Stimulated activated CD8-positive, alpha-beta memory T cell treated with anti-CD3 and anti-CD28 coated beads, Interleukin-4, amount 100 ng/mL, for 1 hour (primary cell): ENCODE measurements at places on chromosomes 1 and 21.
A peak's percentile ranks its signal among the peaks of the same experiment; 100 is the strongest.

- no peak for DNase-seq
Observed at GRCh38 chr1:164767752-164768402, 208.9 kb downstream of the PBX1 start.

DNA sequence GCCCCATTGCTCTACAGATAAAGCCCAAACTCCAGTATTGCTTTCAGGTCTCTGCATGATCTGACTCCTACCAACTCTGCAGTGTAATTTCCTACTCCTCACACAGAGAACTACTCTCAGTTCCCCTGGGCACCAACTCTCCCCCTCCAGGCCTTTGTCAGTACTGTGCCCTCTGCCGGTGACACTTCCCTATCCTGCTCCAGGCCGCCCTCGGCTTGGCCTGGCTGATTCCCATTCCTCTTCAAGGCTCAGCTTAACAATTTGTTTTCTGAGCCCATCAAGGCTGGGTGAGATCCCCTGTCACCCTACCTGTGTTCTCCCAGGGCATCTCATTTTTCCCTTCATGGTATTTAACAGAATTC is 2.6 kb downstream of the SLAMF8 start:
- DNase-seq = no peak

DNA sequence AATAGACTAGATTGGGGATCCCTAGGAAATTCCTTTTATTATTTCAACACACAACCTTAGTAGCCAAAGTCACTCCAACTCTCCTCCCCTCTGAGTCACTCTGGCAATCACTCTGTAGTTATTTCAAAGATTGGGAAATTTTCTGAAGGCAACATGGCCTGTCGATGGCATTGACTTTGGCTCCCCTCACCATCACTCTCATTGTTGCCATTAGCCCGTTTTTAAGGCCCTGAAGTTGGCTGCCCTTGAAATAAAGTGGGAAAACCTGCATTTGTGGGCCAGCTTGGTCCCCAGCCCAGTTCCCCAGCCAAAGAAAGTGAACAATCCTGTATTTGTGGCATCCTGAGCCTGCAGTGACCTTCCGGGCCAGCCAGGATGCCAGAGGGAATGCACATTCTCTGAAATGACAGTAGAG is 52.5 kb downstream of the CDC7 start:
- DNase-seq = no peak

GRCh38 chr1:247054992-247055415 is 23.6 kb downstream of the ZNF670 start:
- no peak for DNase-seq

- no peak for DNase-seq
Observed at GRCh38 chr1:96234299-96234698, 487.3 kb upstream of the PTBP2 start.

- DNase-seq = no peak
Observed at GRCh38 chr21:28421716-28422524, 570.8 kb downstream of the LTN1 start.

- no peak for DNase-seq
Observed at GRCh38 chr1:99648107-99648506, 2.2 kb downstream of the PALMD start.

DNA sequence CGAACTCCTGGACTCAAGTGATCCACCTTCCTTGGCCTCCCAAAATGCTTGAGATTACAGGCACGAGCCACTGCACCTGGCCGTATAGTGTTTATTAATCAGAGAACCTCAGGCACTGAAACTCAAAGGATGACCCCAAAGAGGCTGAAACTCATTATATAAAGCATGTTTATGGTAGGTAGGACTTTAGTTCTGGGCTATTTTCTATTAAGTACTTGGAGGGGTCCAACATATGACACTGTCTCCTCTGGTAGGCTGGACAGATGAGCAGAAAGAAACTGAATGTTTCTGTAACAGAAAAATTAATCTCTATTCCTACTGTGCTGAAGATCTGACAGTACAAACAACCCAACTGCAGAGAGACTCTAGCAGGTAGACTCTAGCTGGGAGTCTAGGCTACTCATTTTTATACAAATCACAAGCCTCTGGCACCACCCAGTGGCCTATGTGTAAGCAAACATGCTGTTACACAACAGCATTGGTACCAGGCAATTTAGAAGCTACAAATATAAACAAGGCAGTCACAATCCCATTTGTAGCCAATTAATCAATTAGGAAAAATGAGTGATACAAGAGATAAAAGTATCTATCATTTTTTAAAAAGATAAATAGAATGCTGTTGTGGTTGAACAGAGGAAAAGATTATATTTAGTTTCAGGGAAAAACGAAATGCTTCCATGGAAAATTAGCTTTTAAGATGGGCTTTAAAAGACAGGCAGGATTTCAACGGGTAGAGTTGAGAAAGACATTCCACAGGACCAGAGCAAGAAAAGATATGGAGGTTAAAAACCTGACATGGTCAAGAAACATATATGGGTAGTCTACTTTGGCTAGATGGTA is 10.4 kb downstream of the DCAF8 start:
- no peak for DNase-seq

DNA sequence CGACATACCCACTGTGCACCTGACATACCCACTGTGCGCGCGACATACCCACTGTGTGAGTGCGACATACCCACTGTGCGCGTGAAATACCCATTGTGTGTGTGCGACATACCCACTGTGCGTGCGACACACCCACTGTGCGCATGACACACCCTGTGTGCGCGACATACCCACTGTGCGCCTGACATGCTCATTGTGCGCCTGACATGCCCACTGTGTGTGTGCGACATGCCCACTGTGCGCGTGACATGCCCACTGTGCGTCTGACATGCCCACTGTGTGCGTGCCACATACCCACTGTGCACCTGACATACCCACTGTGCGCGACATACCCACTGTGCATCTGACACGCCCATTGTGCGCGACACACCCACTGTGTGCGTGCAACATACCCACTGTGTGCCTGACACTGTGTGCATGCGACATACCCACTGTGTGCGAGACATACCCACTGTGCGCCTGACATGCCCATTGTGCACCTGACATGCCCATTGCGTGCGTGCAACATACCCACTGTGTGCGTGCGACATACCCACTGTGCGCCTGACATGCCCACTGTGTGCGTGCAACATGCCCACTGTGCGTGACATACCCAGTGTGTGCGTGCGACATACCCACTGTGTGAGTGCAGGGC is 2.5 kb upstream of the RRP1 start:
- no peak for DNase-seq

GRCh38 chr1:147892731-147893214 is 9.8 kb upstream of the GJA8 start:
- no peak for DNase-seq

GRCh38 chr1:112034277-112034676 is 44.8 kb upstream of the KCND3 start:
- no peak for DNase-seq

GRCh38 chr1:59115865-59116264 is 181.0 kb upstream of the FGGY start:
- DNase-seq = no peak

DNA sequence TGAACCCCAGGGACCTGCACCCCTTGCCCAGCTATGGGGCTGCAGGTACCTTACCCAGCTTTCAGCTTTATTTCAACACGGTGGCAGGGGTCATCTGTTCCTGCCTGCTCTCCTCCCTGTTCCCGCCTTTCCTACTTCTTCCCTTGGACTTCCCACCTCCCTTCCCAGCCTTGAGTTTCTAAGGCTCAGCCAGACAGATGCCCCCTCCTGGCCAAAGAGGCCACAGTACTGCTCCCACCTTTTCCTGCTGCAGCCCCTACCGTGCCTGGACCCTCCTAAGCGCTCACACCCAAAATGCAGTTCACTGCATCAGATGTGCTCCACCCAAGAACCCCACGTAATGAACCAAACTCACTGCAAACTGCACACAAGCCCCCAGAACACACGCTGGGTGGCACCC is 7.7 kb downstream of the NOC2L start:
- no peak for DNase-seq

DNA sequence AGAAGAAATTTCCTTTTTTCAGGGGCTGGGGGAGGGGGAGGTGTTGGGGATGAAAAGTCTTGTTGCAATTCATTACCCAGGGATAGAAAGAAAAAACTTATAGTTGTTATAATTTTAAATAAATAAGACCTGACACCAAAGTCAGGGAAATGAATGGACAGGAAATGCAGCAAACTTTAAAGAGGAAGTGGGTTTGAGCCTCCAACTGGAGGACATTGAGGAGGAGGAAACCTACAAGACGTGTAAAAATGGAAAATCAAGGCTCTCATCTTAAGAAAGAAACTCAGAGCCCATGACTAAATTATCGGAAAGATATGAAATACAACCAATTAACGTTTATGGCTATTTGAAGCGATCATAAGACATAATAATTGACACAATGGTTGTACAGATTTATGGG is 54.4 kb downstream of the NIBAN1 start:
- no peak for DNase-seq

GRCh38 chr21:44499211-44499560 is 40.8 kb downstream of the KRTAP10-1 start:
- no peak for DNase-seq

DNA sequence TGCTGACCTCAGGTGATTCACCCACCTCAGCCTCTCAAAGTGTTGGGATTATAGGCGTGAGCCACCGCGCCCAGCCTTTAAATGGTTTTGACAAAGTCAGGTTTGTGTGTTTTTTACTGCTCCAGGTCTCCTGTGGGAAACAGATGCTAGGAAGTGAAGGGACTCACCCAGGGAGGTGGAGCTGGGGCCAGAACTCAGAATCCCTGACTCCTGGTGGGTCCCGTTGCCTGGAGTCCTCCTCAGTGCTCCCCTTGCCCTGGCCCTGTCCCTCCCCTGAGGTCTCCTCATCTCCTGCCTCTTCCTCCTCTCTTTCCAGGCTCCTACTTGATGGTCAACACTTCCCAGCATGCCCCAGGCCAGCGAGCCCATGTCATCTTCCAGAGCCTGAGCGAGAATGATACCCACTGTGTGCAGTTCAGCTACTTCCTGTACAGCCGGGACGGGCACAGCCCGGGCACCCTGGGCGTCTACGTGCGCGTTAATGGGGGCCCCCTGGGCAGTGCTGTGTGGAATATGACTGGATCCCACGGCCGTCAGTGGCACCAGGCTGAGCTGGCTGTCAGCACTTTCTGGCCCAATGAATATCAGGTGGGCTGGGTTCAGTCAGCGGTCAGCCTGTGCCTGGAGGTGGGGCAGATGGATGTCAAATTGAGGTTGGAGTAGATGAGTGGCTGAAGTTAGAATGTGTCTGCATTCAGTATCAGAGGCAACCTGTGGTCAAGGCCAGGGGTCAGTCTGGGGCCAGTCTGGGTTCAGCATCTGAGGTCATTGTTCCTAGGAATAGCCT is 22.1 kb downstream of the PTPRU start:
- DNase-seq = no peak

- peak; percentile 0 for DNase-seq
Observed at GRCh38 chr1:20785907-20786252, 1.2 kb downstream of the HP1BP3 start.

DNA sequence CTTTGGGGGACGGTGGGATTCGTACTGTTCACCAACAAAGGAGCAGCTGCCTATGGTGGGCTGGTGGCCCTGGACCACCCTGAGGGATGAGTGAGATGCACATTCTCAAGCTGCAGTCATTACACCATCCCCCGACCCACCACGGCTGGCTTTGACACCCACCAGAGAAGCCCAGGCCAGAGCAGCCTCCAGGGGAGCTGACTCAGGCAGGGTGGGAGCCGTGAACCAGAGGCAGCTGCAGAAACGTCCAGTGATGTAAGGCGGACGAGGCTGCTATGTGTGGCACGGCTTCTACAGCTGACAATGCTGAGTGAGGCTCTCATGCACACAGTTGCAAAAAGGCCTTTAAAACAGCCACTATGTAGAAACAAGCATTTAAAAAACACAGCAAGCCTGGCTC is 40.1 kb downstream of the CHAF1B start:
- no peak for DNase-seq

- DNase-seq = no peak
Observed at GRCh38 chr1:8351693-8352470, 34.0 kb downstream of the SLC45A1 start.

GRCh38 chr1:53735681-53736080 is 3.3 kb downstream of the GLIS1 start:
- no peak for DNase-seq

GRCh38 chr1:186670297-186671135 is 9.7 kb downstream of the PTGS2 start:
- no peak for DNase-seq

- no peak for DNase-seq
Observed at GRCh38 chr1:188427642-188428041, 1598.9 kb downstream of the PLA2G4A start.

DNA sequence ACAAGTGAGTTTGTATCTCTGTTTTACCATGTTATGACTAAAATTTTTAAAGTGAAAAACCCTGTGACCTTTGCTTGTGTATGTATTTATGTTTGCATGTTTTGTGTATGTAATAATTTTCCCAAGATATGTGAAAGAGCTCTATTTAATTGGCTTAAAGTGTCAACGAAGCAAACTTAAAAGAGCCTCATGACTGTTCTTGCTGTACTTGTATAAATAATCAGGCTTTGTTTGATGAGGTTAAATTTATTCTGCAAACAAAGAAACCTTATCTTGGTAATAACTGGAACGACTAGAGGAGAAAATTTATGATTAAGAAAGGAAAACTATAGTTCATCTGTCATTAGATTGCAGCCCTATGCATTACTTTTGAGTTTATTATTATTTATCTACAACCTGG is 6.6 kb downstream of the GBP7 start:
- no peak for DNase-seq

- DNase-seq = no peak
Observed at GRCh38 chr1:41648844-41649243, 164.4 kb upstream of the EDN2 start.

GRCh38 chr1:66613187-66613586 is 79.2 kb downstream of the SGIP1 start:
- DNase-seq = no peak

DNA sequence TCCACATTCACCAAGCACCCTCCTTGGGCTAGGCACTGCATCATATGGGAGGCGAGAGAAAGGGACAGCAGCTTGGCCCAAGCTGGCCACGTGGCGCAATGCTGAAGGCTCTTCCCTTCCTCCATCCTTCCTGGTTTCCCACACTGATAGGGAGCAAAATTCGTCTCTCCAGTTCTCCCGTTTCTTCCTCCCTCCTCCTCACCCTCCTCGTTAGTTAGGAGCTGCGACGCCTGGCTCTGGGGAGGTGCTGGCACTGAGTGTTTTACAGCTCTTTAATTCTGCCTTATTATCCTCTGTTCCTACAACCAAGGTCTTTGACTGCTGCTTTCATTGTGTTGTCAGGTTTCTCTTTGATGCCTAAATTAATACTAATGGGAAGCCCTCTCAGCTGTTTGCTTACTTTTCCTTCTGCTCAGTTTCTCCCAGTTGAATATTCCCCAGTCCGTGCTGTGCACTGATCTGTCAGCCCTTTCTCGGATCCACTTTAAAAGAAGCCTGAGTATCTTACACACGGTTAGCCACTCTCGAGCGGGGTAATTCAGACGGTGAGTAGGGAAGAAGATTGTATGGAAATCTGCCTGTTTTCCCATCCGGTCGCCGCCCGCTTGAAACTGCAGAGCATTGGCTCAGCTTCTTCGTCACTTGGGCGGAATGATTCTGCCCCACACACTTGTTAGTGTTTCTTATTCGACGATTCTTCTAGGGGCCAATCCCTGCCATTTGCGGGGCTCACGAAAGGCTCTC is 56.2 kb upstream of the SMYD2 start:
- DNase-seq = no peak

- no peak for DNase-seq
Observed at GRCh38 chr1:220754212-220754917, 6.2 kb downstream of the MTARC2 start.

- no peak for DNase-seq
Observed at GRCh38 chr1:40895601-40896000, 33.4 kb upstream of the CITED4 start.

- DNase-seq = no peak
Observed at GRCh38 chr1:202046748-202047708, 36.6 kb downstream of the ELF3 start.
